Left renal pelvis (tissue), 4 donors: ENCODE measurements at places on chromosomes 11 and 22. TPM values are rescaled to one million over a fixed set of nuclear protein-coding genes. Genes with fewer than 3 reads are reported as not detected.
A peak's percentile ranks its signal among the peaks of the same experiment; 100 is the strongest.

DNA sequence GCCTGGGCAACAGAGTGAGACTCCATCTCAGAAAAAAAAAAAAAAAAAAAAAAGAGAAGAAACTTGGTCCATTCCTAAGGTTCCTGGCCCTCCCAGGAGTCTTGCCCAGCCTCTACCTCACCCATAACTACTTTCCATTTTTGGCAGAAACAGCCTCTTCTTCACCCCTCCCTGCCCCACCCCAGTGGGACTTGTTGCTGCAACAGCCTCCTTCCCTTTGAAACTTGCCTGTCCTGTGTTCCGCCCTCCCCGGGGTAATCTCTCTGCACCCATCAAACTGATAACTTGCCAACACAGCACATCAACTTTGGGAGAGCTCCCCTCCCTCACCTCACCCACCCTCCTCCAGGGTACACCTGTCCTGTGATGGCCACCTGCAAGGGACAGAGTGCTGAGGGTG is 10.0 kb upstream of the FAM83F start:
- DNase-seq = no peak

- DNase-seq = peak; percentile 36
These were observed at the start of gene NRIP3 for GRCh38 chr11:9003573-9004182. Gene NRIP3 (minus strand): TSS chr11:9004001. CDS start chr11:9003935, 66 bp downstream.

GRCh38 chr11:56910785-56911184 is 77.9 kb upstream of the OR5AK2 start:
- no peak for DNase-seq

DNA sequence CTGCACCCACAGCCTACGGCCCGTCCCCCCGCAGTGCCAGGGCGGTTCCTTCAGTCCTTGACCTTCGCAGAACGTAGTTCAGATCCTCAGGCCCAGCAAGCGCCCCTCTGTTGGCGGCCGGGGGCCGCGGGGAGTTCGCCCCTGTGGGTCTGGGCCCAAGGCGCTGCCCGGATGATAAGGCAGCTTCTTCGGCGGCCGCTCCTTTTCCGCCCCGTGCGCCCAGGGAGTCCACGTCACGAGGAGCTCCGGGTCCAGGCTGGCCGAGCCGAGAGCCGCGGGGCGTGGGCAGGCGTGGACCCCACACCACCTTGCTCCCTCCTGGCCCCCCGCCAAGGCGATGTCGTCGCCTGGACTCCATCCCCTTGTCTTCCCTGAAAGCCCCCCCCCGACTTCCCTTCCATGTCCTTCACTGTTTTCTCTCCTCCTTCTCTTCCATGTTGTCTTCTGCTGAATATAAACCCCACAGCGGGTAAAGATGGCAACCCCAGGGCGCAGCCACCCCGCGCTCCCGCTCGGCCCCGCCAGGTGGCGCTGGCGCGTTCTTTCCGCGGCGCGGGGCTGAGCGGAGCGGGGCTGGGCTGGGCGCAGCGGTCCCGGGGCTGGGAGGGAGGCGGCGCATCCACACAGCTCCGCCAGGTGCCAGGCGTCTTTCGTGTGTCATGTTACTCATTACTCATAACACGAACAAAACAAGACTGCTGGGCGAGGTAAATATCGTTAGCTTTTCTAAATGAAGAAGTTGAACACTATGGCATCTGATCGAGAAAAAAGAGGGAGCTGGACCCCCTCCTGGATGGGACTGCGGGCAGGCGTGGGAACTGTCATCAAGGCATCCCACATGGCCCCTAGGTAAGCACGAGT is 321.0 kb downstream of the NTM start:
- DNase-seq = no peak

Gene MEI1
- polyA plus RNA-seq = 3.3 TPM
